Stimulated activated CD4-positive, alpha-beta T cell treated with anti-CD3 and anti-CD28 coated beads, Interleukin-4, amount 100 ng/mL, for 1 hour (primary cell): ENCODE measurements at places on chromosomes 11 and 22.

DNA sequence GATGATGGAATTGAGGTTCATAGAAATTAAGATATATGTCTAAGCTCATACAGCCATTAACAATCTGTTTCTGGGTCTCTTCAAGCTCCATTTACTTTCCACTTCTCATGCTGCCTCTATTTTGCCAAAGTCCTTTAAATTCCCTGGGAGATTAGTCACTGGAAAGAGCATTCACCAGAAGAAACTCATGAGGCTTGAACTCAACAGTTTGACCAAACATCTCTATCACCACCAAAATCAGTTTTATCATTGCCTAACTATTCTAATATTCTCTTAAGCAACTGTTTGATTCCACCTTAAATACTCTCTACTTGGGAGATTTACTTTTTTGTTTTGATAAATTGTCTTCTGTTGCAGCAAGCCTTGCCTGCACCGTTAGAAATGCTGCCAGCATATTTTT lies 881.3 kb downstream of the KCNA4 start:
- no peak for DNase-seq

GRCh38 chr11:115291325-115291724 lies 212.9 kb downstream of the CADM1 start:
- DNase-seq, result no peak

DNA sequence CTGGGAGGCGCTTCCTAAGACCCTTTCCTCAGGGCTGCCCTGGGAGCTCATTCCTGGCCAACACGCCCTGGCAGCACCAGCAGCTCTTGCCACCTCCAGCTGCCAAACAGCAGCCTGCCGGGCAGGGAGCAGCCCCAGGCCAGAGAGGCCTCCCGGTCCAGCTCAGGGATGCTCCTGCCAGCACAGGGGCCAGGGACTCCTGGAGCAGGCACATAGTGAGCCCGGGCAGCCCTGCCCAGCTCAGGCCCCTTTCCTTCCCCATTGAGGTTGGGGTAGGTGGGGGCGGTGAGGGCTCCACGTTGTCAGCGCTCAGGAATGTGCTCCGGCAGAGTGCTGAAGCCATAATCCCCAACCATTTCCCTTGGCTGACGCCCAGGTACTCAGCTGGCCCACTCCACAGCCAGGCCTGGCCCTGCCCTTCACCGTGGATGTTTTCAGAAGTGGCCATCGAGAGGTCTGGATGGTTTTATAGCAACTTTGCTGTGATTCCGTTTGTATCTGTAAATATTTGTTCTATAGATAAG lies 7.6 kb downstream of the SLC39A13 start:
- no peak for DNase-seq

DNA sequence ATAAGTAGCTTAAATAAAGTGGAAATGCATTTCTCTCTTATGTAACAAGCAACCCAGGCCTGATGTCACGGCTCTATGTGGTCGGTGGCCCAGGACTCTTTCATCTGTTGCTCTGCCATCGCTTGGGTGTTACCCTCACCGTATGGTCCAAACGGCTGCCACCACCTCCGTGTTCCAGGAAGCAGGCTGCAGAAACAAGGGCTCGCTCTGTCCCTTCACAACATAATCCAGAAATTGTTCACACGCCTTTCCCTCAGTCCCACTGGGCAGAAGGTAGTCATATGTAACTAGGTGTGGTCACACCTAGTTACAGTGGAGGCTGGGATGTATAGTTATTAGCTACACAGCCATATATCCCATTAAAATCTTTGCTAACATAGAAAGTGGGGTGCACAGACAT lies 421.0 kb downstream of the SOX6 start:
- no peak for DNase-seq

- DNase-seq, result no peak
Observed at GRCh38 chr11:68652683-68653156, 31.6 kb upstream of the GAL start.

- no peak for DNase-seq
Observed at GRCh38 chr11:57536947-57537619, at the start of gene SMTNL1. TSS of gene SMTNL1 (plus strand) at chr11:57537595. CDS start at chr11:57542643, 5,048 bp downstream.

DNA sequence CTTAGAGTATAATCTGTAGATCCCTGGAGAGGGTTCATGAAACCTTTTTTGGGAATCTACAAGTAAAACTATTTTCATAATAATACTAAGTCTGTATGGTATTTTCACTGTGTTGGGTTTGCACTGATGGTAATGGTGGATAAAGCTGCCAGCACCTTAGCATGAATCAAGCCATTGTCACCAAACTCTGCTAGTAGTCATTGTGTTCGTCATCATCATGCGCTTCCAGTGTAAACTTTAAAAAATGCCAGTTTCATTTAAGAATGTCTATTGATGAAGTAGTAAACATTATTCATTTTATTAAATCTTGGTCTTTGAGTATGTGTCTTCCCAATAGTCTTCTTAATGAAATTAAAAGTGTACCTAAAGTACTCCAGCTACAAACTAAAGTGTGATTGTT lies 15.0 kb downstream of the ALKBH3 start:
- no peak for DNase-seq

DNA sequence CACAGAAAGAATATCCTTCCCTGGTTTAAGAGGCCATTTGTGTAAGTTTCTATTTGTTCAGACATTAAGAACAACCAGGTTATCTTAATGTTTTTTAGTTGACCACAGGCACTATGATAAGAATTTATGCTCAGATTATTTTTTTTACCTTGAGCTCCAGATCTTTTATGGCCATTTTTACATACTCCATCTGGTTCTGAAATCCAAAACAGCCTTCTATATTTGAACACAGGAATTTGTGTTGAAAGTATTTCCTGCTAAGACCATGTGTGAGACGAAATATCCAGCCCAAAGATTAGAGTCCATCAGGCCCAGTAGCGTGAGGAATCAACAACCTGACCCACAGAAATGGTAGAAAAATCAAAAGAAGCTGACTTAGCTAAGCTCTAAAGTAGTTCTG lies 569.9 kb upstream of the FAT3 start:
- DNase-seq, result no peak

DNA sequence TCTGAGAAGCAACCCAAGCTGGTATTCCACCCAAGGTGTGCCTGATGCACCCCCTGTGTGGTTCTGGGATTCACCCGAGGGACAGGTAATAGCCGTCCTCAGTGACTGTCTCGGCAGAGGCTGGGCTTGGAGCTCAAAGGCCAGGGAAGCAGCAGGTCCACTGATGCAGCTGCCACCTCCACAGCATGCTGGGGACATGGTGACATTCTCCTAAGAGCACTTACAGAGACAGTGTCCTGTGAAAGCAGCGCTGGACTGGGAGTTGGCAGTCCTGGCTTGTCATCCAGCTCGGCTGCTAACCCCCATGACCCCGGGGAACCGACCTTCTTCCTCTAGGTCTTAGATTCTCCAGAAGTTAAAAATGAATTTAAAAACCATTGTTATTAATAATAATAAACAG lies 72.8 kb downstream of the RPUSD4 start:
- DNase-seq, result no peak

- DNase-seq, result no peak
Observed at GRCh38 chr11:113204280-113204679, 110.1 kb upstream of the TTC12 start.

- no peak for DNase-seq
Observed at GRCh38 chr11:46034041-46034440, 87.2 kb downstream of the PHF21A start.

DNA sequence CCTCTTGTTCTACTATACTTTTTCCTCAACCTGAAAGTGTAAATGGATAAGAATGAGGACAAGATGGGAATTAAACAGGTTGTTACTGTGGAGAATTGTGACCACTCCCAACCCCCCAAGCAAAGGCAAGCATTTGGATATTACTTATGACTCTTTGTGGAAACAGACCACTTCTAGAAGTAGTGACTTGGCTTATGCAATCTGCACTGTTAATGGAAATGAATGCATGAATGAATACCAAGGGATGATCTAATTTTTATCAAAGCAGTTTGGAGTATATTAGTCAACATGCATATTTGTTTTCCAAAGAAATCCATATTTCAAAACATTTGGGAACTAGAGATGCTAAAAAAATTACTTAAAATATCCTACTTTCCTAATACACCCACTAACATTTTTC lies 35.3 kb downstream of the AMOTL1 start:
- no peak for DNase-seq

DNA sequence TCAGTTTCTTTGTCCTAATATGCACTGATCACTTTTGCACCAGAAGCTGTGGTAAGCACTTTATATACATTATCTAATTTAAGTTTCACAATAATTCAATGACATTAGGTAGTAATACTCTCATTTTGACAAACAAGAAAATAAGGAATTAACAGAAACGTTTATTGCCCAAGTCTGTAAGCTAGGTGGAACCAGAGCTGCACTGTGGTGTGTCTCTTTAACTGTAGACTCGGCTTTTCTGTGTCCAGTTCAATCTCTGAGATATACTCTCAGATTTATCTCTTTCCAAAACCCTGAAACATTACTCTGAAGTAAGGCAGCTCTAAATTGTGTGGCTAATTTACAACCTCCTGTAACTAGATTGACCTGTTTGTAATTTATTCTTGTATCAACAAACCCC lies 101.1 kb downstream of the MUC15 start:
- DNase-seq, result no peak

DNA sequence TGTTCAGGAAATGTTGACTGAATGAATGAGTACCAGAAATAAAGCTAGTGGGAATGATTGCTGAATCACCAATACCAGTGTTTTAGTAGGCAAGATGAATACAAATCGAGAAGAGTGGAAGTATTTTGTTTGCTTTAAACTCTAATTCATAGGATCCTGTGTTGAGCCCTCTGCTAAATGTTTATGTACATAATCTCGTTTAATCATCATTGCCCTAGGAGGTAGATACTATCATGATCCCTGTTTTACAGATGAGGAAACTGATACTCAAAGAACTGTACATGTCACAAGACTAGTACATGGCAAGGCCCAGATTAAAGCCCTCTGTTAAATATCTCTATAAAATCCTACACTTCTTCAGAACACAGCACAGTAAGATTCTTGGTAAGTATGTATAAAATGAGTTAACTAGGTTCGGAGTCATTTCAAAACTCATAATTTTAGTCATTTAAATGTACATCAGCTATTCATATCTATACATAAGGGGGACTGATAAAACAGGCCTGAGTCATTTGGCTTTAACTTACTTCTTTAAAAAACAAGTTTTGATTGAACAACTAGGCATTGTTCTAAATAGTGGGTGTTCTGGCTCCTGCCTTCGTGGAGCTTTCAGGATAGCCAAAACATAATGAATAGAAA lies 97.1 kb downstream of the EXT2 start:
- DNase-seq, result no peak

DNA sequence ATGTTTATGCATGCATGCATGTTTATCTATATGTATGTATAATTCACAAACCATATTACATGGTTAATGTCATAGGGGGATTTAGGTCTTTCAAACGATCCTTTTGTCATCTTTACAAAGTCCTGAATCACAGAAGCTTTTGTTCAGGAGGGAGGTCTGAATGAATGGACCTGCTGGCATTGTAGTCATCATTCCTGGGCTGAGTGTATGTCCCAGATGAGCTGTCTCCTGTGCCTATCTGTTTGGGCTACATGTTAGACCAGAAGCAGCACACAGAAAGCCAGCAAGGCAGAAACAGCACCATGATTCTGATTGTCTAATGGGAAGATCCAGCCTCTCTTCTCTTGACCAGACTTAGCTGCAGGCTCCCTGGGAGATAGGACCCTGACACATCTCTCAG lies 69.5 kb downstream of the ADM start:
- no peak for DNase-seq
